ENCODE measurements at places on chromosomes 6 and 20.

- DNase-seq = no peak
These were observed 586.6 kb downstream of the KIF16B start for GRCh38 chr20:15986690-15987089.

- DNase-seq = no peak
These were observed 272.3 kb downstream of the KHDC1L start for GRCh38 chr6:72952808-72953630.

DNA sequence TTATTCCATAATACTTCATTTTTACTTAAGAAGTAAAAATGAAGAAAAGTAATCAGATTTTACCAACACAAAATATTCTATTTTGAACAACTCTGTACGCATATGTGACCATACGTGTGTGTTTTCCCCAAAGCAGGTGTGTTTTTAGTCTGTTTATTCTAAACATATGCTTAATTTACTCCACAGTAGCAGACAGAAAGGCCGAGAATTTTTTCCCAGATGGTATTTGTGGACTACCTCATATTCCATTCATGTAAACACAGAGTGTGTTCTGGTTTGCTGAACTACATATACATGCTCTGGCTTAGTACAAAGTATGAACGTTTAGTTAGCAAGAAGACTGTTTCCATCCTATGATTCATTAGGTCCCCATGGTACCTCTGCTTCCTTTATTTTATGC is 233.3 kb upstream of the RUNX2 start:
- DNase-seq = no peak

GRCh38 chr6:70625436-70625835 is 42.2 kb upstream of the SMAP1 start:
- DNase-seq = no peak

DNA sequence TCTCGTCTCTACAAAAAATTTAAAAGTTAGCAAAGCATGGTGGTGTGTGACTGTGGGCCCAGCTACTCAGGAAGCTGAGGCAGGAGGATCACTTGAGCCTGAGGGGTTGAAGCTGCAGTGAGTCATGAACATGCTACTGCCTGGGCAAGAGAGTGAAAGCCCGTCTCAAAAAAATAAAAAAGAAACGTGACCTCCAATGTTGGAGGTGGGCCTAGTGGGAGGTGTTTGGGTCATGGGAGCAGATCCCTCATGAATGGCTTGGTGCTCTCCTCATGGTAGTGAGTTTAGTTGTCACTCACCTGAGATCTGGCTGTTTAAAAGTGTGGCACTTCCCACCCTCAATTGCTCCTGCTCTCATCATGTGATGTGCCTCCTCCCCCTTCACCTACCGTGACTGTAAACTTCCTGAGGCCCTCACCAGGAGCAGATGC is 24.3 kb downstream of the RBL1 start:
- no peak for DNase-seq

- no peak for DNase-seq
These were observed 3.6 kb downstream of the PPP1R10 start for GRCh38 chr6:30613251-30614043.

GRCh38 chr20:2736441-2736840 is 43.9 kb downstream of the EBF4 start:
- DNase-seq = no peak

- no peak for DNase-seq
These were observed 35.4 kb upstream of the PIM1 start for GRCh38 chr6:37134396-37135191.

DNA sequence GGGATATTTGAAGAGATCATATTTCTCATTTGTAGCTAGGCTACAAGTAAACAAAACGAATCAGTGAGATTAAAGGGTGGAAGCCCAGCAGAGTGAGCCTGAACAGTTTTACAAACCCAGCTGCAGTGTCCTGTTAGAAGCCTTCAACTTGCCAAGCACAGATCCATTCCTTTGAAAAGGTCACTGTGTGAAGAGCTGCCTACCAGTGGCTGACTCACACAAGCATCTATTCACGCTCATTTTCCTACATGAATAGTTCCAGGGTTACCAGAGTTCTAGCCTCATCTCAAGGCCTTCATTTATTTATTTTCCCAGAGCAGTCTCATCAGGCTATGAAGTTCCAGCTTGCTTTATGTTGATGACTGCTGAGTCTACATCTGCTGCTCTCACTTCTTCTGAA is 25.7 kb upstream of the MLIP start:
- no peak for DNase-seq

GRCh38 chr20:8313073-8313472 is 181.0 kb downstream of the PLCB1 start:
- DNase-seq = no peak

- no peak for DNase-seq
These were observed 18.0 kb downstream of the TUBB2A start for GRCh38 chr6:3139090-3139903.

DNA sequence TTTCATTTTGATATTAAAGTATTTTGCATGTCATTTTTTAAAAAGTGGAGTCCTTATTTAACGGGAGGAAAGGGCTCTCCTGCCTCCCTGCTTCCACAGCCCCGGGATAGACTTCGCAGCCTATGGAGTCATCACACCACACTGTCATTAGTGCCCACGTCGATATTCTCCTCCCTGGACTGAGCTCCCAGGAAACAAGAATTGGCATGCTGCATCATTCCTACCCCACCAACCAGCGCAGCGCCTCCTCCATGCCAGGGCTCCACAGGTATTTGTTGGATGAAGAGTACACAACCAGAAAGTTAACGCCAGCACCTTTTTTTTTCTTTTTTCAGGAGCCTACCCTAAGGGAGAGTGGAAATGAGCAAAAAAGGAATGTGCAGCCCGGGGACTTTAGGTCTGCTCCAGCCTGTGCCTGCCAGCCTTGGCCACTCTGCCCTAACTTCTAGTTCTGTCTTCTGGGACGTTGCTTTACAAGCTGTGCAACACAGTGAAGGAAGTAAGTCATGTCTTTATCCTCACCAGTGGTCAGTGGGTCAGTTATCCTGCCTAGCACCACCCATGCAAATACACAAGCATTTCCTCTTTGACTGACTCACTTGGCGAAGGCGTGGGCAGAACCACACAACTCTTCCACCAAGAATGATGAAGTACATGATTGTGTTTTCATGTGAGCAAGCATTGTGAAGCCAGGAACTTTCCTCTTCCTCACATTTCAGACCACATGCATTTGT is 180.7 kb upstream of the UST start:
- DNase-seq = no peak

- peak; percentile 81 for DNase-seq
These were observed 687 bp downstream of the SLC35A1 start for GRCh38 chr6:87473419-87473903.

- no peak for DNase-seq
These were observed 15.9 kb downstream of the NDUFAF5 start for GRCh38 chr20:13800728-13801134.

DNA sequence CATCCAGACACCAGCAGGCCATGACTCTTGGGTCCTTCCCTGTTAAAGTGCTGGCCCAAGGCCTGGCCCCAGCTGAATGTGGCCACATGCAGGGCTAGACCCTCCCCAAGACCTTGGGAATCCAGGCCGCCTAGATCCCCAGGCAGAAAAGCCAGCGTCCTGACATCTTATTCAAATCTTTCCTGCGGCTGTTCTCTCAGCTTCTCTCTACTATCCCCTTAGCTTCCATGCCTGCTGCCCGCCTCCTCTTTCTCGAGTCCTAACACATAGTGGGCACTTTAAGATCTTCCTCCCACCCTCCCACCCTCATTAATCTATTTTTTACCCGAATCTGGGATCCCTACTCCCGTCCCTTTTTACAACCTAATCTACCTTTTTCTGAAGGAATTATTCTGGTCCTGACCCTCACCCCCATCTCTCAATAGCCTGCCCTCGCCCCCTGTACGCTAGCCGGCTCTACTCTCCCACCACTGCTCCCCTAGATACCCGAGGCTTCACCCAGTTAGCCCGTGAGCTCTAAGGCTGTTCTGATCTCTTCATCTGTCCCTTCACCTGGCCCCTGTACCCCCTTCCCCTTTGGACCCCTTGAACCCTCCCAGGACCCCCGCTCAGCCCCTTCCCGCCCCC is at the start of gene CCHCR1:
Gene CCHCR1 (minus strand): TSS at position 290 of the 627 bp plus-strand sequence. CDS start 202 bp downstream, at position 88.
- no peak for DNase-seq

DNA sequence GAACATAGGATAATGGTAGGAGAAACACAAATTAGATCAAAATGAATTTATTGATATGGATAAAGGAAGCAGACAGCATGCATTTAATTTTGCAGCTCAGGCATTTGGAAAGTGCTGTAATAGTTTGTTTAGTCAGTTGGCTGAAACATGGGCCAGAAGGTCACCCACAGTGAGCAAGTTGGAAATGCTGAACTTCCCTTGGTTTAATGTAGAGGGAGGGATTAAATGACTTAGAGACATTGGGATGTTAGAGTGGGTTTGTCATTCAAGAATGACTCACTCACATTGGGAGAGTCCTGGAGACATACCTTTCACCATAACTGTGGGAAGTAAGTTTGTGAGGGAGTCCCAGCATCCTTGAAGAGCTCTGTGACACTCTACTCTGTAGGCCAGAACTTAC is 231.5 kb upstream of the PLCB4 start:
- no peak for DNase-seq

- peak; percentile 80 for DNase-seq
These were observed 83.9 kb downstream of the ZDHHC14 start for GRCh38 chr6:157464653-157465535.

GRCh38 chr6:118968416-118968815 is 33.5 kb upstream of the MCM9 start:
- no peak for DNase-seq

GRCh38 chr6:169108753-169109152 is 144.9 kb downstream of the THBS2 start:
- DNase-seq = no peak

DNA sequence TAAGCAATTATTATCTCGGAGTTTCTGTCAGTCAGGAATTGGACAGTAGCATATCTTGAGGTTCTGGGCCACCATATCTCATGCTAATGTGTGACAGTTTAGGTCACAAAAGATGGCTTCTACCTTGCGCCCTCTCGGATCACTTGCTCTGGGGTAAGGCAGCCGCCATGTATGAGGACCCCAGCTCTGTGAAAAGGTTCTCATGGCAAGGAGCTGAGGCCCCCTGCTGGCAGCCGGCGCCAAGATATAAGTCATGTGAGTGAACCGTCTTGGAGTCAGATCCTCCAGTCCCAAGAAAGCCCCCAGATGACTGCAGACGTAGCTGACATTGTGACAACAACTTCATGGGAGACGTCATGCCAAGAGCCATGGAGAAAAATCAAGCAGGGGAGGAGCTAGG is 670.8 kb downstream of the KIF16B start:
- DNase-seq = peak; percentile 13

DNA sequence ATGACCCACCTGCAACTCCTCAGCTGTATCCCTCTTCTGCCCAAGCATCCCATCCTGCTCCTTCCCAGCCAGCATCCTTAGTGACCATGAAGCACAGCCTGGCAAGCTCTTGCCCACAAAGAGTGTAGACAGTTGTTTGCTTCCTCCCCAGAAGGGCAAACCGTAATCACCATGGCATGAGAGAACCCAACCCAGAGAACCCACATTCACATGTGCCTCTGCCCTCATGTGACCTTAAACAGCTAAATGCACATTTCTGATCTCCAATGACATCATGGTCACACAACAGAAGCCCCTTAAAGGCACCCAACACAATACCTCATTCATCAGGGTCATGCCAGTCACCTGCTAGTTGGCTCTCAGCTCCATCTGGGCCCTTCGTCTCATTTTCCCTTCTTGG is 162.8 kb upstream of the CDYL start:
- no peak for DNase-seq

DNA sequence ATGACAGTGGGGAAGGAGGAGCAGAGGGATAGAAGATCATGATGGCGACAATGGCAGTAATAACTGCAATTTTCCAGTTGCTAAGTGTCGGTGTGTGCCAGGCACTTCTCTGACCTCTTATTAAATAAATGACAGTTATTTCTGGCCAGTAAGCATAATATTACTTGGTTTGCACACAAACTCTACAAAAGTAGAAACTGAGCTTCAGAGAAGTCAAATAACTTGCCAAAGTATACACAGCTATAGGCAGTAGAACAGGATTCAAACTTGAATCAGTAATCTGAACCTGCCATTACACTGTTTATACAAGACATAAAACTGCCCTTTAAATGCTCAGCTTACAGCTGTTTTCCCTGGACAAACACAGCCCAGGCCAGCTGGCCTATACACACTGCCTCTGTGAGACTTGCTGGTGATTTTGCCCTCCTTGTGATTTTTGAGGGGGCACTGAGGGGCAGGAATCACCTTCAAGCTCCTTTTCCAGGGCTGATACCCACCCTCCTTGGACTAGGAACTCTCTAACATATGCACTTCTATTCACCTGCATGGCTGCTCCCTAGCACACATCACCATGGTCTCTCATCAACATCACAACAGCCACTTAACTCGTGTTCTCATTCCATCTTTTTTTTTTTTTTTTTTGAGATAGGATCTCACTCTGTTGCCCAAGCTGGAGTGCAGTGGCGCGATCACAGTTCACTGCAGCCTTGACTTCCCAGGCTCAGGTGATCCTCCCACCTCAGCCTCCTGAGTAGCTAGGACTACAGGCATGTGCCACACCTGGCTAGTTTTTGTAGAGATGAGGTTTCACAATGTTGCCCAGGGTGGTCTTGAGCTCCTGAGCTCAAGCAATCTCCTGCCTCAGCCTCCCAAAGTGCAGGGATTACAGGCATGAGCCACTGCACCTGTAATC is 63.6 kb downstream of the SLC23A2 start:
- DNase-seq = no peak

DNA sequence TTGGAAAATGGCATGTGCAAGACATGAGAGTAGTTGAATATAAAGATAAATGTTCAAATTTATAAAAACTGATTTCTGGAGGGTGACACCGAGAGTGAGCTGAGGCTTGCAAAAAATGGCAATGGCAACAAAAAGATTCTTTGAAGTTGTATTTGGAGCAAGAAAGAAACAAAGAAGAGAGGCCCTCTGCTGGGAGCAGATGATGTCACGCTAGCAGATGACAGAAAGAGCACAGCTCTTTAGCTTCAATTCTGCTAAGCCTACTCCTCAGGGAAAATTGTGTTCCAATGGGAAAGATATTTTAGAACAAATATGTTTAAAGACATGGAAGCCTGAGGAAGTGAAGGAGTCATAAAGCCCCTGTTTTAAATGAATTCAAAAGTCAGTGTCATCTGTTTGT is 125.3 kb upstream of the NOX3 start:
- no peak for DNase-seq

- DNase-seq = no peak
These were observed 6.7 kb downstream of the PPP1R16B start for GRCh38 chr20:38812182-38812581.

All from T-helper 2 cell (primary cell).